Thoracic aorta (tissue), 2 donors: ENCODE measurements at places on chromosomes 1 and 21.

- DNase-seq: no peak
Measured at GRCh38 chr21:32089766-32090165, 189.1 kb downstream of the MIS18A start.

DNA sequence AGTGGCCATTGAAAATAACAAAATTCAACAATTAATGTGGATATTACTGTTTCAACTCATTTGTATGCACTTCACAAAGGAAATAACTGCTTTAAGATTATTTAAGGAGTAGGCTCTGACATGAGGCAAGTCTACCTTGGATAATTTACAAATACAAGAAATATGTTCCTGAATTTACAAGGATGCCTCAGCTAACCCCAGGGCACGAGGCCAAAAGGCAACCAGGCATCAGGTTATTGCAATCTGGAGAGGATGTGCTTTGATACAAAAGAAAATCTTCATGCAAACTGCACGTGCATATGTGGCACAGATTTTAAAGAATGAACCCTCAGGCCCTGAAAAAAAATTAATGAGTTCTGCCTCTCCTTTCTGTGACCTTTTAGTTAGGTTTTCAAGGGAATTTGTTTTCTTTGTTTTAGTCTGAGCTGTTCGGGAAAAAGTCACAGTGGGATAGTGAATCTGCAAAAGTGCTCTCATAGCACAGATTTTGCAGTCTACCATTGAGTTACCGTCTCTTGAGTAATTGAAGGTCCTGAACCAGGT, 1304.2 kb upstream of the ADGRL4 start:
- DNase-seq: no peak

DNA sequence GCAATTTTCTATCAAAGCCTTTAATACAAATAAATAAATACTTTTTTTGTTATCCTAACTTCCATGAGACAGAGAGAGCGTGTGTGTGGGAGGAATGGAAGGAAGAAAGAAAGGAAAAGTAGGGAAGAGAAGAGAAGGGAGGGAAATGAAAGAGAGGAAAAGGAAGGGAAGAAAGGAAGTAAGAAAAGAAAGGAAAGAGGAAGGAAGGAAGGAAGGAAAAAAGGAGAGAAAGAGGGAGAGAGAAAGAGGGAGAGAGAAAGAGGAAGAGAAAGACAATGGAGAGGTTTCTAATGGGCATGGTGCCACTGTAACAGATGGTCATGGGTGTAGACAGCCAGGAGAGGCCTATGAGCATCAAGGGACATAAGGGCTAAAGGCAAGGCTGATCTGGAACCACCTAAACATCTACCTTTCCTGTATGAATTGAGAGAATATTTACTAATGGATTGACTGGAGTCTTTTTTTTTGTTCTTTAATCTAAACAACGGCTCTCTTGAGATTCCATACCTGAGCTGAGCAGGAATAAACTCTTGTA, 234.9 kb downstream of the PTPRC start:
- DNase-seq: no peak

DNA sequence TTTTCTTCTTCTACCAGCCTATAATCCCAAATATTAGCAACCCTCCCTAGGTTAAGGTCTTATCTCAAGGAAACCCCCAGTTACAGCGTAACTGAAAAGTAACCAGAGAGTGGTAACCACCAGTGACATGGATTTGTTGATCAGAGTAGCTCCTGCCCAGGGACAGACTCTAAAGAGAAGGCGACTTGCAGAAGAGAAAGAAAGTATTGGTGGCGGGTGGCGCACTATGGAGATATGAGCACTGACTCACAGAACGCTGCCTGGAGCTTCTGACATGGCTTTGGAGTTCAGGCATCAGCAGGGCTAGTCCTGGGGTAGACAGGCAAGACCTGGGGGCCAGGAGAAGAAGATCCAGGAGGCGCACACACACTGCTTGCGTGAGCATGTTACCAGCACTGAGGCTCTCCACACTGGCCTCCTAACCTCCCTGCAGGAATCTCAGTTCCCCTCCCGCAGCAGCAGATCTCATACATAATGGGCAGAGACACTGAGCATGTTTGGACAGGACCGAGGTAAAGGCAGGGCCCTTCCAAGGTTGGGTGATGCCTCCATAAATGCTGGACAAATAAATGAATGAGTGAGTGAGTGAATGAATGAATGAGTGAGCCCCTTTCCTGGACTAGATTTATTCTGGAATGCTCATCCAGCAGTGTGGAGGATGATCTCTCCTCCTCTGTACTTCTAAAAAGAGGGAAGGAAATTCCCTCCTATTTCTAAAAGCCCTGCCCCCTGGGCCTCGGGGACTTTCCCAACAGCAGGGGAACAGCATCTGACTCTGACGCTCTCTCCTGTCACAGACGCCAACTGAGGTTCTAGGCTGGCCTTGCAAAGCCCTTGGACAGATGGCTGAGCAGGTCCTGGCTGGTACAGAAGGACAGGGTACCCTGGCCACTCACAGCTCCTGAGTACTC, 175.5 kb downstream of the CLIC6 start:
- DNase-seq: no peak

DNA sequence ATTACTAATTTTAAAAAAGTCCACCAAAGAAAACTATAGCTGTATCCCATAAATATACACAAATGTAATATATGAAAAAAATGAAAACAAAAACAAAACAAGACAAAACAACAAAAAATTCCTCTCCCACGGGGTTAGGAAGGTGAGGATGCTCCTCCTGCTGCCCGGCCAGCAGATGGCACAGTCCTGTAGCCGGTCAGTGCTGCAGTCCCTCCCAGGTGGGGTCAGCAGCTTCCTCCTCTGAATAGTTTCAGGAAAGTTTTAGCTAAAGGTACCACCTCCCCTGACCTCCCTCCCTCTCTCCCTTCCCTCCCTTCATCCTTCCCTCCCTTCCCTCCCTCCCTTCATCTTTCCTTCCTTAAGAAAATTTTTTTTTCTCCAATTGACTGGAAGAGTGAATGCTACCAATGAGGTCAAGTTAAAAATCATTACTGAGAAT, 67.8 kb upstream of the BCL10 start:
- DNase-seq: no peak

- no peak for DNase-seq
Measured at GRCh38 chr1:230938924-230939368, 39.7 kb downstream of the TTC13 start.

DNA sequence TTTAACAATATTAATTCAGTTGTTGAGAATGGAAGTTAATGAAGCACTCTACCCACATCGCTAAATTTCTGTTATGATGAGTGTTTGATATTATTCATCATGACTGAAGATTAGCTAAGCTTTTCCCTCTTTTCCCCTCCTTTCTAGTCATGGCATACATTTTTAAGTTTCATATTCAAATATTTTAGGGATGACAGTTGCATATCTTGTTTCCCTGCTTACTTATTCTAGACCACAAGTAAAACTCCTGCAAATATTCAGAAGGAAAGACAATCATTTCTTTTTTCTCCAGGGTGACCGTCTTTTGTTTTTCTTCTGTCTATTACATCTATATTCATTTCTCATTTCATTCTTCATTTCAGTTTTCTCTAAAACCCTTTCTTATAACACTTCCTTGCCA, 906.0 kb downstream of the ADGRL2 start:
- no peak for DNase-seq

GRCh38 chr1:2234762-2235113, 6.6 kb downstream of the SKI start:
- DNase-seq: no peak

DNA sequence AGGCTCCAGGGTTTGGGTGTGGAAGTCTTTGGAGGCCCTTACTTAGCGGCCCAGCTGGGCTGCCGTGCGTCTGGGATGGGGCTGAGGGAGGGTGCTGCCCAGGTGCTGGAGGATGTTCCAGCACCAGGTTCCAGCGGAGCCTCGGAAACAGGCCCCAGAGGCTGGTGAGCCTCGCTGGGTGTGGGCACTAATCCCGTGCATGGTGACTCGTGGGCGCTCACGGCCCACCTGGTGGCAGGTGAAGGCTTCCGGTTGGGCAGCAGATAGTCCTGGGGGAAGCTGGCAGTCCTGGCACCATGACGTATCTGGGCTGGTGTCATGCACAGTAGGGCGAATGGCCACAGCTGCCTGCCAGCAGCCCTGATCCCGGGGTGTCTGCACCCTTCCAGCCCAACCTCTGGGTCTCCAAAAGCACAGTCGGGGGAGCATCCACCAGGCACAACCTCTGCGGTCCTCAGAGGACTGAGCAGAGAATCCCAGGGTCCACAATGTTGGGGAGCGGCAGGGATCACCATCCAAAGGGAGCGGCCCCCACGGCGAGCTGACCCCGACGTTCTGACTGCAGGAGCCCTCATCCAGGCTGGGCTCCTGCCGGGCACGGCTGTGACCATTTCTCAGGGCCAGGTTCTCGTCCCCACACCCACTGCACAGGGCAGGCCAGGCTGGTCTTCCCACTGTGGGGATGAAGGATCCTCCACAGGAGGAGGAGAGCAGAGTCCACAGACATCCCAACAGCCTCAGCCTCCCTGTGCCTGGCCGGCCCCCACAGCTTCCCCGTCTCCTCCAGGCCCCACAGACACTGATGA, 25.3 kb downstream of the FTCD start:
- no peak for DNase-seq

- no peak for DNase-seq
Measured at GRCh38 chr1:244802041-244802440, 33.4 kb upstream of the COX20 start.

- no peak for DNase-seq
Measured at GRCh38 chr1:25848531-25848930, 10.7 kb downstream of the AUNIP start.

- DNase-seq: no peak
Measured at GRCh38 chr21:46202592-46203202, 18.4 kb upstream of the SPATC1L start.

DNA sequence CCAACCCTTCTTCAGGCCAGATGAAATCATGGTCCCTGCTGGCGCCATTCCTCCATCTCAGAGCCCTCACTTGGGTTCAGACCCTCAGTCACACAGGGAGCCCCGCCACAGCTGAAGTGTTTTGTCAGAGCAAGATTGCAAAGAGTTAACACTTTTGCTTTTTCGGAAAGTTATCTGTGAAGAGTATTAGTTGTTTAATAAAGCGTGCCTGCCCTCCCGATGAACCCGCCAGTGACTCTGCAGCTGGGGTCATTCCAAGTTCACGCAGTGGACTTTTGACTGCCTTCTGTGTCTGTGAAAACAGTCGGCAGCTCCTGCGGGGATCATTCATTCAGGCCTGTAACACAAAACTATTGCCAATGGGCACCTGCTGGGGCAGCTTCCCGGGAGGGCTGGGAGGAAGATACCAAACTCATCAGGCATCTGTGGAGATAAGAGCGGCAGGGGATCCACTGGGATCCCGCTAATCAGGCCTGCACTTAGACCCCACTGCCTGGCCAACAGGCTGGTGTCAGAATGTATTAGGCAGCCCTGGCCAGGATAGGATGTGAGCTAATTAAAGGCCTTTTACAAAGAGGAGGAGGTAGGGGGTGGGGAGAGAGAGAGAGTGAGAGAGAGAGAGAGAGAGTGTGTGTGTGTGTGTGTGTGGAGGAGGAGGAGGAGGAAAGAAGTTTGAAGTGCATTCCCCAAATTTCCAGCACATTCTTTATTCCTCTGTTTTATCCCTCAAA, 184.5 kb downstream of the DHRS3 start:
- DNase-seq: no peak

DNA sequence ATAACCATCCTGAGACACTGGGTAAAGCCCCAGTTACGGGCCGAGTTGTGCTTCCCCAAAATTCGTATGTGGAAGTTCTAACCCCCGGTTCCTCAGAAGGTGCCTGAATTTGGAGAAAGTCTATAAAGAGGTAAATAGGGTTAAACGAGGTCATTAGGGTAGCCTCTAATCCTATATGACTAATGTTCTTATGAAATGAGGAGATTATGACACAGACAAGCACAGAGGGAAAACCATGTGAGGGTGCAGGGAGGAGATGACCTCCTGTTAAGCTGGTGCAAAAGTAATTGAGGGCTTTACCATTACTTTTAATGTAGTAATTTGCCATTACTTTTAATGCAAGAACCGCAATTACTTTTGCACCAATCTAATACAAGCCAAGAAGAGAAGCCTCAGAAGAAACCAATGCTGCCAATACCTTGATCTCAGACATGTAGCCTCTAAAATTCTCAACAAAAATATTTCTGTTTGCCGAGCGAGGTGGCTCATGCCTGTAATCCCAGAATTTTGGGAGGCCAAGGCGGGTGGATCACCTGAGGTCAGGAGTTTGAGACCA, 260.8 kb downstream of the GPATCH2 start:
- DNase-seq: no peak

DNA sequence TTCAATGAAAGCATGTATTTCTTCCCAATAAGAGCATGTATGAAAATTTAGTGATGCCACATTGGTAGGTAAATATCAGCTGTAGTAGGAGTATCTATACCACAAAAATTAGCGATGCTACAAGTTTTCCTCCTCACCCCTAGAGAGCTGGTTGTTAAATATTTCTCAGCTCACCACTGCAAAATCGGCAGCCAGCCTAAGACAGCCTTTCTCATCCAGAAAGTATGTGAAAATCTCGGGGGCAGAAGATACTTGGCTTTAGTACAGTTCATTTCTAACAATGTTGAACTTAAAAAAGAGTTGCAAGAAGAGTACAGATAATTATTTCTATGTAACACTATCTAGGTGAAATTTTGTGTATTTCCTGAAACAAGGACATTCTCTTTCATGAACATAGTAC, 235.4 kb downstream of the TPR start:
- DNase-seq: no peak
